NCI-H345 (cell line): ENCODE measurements at places on chromosomes 7 and 10.

- DNase-seq, result no peak
These were observed 15.4 kb downstream of the TAS2R41 start for GRCh38 chr7:143492799-143493739.

GRCh38 chr10:127935071-127935561 is 28.2 kb downstream of the PTPRE start:
- no peak for DNase-seq

- no peak for DNase-seq
These were observed 251.9 kb downstream of the TNS3 start for GRCh38 chr7:47330026-47330425.

DNA sequence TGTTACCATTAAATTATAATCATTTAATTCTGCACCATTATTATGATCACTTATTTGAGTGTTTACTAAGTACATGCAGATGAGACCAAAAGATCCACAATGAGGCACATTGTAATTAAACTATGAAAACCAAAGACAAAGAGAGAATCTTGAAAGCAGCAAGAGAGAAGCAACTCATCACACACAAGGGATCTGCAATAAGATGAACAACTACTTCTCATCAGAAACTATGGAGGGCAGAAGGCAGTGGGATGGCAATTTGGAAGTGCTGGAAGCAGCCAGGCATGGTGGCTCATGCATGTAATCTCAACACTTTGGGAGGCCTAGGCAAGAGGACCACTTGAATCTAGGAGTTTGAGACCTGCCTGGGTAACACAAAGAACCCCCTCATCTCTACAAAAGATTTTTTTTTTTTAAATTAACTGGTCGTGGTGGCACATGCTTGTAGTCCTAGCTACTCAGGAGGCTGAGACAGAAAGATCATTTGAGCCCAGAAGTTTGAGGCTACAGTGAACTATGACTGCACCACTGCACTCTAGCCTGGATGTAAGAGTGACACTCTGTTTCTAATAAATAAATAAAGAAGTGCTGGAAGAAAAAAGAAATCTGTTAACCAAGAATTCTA is 47.7 kb downstream of the CDK6 start:
- no peak for DNase-seq

DNA sequence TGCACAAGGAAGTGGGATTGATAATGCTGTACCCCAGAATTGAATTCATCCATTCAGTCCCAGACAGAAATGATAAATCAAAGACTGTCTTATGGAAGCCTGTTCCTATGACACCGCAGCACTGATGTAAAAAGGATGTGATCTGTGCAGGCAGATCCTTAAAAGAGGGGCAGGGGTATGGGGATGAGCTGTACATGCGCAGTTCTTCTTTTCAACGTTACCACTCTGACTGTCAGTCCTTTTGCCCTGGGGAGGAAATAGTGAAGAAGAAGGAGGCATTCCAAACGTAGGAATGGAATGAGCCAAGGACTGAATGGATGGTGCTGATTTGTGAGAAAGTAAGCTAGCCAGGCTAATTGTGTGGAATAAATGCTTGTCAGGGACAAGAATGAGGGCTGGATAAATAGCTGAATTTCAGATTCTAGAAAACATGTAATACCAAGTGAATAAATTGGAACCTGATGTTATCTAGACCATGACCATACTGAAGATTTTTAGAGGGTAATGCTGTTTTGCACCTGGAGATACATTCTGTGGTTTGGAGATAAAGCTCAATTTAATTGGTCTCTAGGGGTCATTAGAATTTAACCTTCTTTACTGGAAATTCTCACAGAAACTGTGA is 509.3 kb downstream of the SORCS3 start:
- DNase-seq, result no peak

DNA sequence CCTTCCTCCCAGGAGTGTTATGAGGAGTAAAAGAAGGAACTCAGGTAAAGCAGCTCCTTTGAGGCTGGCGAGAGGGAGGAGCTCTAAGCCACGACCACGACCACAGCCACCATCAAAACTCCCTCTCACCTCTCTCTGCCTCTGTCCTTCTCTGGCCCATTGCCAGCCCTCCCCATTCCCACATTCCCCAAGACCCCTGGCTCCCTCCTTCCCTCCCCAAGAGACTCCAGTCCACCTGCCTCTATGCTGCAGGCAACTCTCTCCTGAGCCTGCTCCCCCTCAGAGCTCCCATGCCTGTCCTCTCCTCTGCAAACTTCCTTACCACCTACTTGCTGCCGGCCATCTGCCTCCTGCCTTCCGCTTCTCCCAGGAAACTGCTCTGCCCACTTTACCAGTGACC is 9.5 kb downstream of the SLIT1 start:
- DNase-seq, result no peak

DNA sequence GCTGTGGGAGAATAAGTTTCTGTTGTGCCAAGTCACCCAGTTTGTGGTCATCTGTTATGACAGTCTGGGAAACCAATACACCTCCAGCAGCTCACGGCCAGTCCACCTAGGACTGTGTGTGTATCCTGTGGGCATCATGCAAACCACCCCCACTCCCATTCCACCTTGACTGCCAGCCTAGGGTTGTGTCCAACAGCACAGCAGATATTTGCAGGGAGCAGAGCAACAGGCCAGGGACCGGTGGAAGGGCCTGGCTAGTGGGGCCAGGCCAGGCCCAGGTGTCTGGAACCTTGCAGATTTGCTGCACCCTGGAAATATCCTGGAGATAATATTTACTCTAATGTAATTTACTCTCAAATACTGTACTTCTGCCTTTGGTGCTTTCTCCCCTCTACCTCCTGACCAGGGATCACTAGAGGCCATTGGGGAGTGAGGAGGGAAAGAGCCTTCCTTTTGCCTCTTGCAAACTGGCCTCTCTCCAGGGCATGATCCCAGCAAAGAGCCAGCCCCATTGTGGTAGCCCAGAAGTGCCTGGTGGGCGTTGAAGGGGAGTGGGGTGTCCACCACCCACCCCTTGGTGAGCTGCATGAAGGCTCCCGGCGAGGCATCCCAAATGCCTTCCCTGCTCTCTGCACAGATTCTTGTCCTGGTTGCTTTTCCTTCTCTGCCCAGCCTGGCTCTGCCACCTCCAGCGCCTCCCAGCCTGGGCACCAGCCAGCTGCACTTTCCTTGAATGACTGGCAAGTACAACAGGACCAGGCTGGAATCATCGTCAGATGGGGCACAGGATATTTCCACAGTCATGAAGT is 15.2 kb upstream of the TPST1 start:
- no peak for DNase-seq

DNA sequence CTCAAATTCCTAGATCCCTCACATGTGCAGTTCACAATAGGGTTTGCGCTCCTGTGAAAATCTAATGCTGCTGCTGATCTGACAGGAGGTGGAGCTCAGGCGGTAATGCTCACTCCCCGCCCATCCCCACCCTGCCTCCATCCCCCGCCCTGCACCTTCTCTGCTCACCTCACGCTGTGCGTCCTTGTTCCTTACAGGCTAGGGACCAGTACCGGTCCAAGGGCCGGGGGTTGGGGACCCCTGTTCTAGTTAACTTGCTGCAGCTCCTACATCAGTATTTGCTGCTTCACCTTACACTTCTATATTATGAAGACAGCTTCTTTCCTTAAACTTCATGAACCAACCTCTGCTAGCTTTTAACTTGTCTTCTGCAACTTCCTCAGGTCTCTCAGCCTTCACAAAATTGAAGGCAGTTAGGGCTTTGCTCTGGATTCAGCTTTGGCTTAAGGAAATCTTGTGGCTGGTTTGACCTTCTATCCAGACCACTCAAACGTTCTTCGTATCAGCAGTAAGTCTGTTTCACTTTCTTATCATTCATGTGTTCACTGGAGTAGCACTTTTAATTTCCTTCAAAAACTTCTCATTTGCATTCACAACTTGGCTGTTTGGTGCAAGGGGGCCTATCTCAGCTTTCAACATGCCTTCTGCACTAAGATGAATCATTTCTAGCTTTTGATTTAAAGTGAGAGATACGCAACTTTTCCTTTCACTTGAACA is 1.7 kb upstream of the TNKS2 start:
- no peak for DNase-seq

GRCh38 chr10:62165803-62166202 is 102.8 kb downstream of the RTKN2 start:
- DNase-seq, result no peak

- DNase-seq, result no peak
These were observed 56.6 kb downstream of the PARD3 start for GRCh38 chr10:34758447-34758996.
